ENCODE measurements at places on chromosomes 2 and 18. TPM values are rescaled to one million over a fixed set of nuclear protein-coding genes. Genes with fewer than 3 reads are reported as not detected.
A peak's percentile ranks its signal among the peaks of the same experiment; 100 is the strongest.

DNA sequence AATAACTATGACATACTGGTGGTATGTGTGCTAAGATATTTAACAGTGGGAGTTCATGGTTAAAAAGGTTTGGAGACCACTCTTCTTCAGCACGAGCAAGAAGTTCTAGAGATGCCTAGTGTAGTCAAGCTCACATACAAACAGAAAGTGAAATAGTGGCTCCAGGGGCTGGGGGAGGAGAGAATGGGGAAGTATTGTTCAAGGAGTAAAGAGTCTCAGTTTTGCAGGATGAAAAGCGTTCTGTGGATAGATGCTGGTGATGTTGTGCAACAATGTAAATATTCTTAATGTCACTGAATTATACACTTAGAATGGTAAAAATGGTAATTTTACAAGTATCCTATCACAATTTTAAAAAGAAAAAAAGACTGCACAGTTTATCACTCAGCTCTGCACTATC is 29.0 kb upstream of the EPAS1 start:
- no peaks in the 10 kb centered on the region for H3K27me3 ChIP-seq
- no peak overlapping the region for H3K27ac ChIP-seq
- H3K36me3 ChIP-seq, result no peaks in the 10 kb centered on the region
- peaks cover 10% of the 10 kb centered on the region for H3K4me1 ChIP-seq
- DNase-seq, result peak; percentile 14

DNA sequence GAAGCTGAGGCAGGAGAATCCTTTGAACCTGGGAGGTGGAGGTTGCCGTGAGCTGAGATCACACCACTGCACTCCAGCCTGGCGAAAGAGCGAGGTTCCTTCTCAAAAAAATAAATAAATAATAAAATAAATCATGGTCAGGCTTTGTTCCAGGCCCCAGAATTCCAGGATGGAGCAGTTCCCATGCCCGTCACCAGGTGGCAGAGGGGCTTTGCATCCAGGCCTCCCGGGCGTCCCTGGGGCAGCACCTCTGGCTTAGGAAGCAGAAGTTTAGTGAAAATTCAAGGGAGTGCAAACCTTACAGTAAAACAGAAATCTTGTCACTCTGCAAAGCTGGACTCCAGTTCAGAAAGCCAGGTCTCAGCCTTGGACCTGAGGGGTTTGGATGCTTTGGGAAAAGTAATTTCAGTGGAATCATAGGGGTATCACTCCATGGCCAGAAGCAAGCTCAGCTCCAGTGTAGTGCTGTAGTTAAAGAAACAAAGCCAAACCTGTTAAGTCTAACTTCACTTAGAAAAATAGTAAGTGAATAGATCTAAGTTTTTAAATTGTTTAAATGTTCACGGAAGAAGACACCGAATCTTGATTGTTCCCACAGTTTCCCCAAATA is 512.7 kb downstream of the CMPK2 start:
- H3K27me3 ChIP-seq, result peaks cover 5% of the 10 kb centered on the region
- no peak for DNase-seq
- no peak overlapping the region for H3K4me3 ChIP-seq

DNA sequence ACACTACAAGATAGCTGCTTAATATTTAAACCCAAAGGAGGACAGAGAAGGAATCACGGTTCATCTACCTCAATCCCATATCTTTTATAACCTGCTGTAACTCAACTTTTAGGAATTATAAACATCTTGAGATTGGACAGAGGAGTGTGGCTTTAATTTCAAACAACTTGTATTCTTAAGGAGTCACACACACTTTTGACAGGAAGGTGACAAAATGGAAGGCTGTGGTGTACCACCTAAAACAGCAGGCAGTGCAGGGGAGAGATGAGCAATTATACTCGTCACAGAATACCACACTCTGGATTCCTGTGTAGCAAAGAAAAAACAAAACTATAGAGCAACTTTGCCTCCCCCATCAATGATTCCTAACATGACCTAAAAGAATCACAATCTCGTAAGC is 194.8 kb downstream of the ZEB2 start:
- DNase-seq, result no peak
- H3K27me3 ChIP-seq, result no peaks in the 10 kb centered on the region
- no peak overlapping the region for H3K4me3 ChIP-seq

GRCh38 chr18:68362907-68363306 is 352.0 kb downstream of the TMX3 start:
- no peaks in the 10 kb centered on the region for H3K36me3 ChIP-seq
- H3K27me3 ChIP-seq, result no peaks in the 10 kb centered on the region
- no peak overlapping the region for H3K4me3 ChIP-seq
- no peak overlapping the region for H3K27ac ChIP-seq
- no peaks in the 10 kb centered on the region for H3K4me1 ChIP-seq

DNA sequence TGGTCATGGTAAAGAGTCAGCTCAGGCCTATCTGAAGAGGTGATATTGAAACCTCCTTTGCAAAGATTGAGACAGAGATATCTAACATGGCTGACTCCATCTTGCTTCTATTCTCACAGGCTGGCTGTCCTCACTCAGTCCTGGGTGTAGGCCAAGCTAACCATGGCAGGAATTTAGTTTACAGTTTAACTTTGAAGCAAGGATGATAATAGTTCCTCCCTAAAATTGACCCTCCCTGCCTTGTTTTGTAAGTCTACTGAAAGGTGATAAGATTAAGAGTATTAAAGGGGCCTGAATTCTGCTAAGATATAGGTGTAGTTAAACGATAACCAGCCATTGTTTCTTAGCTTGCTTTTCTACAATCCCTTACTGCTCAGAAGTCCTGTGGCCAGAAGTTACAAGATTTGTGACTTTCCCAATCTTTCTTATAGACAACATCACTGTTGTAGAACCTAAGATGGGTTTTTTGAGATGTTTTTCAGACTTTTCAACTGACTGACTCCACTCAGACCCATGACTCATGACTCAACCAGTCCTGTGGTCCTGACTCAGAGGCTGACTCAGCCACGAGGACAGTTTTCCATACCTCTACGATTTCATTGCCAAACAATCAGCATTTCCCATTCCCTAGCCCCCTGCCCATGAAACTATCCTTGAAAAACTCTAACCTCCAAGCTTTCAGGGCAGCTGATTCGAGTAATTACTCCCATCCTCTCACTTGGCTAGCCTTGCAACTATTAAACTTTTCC is 195.7 kb upstream of the SESTD1 start:
- no peak for DNase-seq
- no peak overlapping the region for H3K4me3 ChIP-seq
- peaks cover 22% of the 10 kb centered on the region for H3K27me3 ChIP-seq
- peaks cover 7% of the 10 kb centered on the region for H3K36me3 ChIP-seq

DNA sequence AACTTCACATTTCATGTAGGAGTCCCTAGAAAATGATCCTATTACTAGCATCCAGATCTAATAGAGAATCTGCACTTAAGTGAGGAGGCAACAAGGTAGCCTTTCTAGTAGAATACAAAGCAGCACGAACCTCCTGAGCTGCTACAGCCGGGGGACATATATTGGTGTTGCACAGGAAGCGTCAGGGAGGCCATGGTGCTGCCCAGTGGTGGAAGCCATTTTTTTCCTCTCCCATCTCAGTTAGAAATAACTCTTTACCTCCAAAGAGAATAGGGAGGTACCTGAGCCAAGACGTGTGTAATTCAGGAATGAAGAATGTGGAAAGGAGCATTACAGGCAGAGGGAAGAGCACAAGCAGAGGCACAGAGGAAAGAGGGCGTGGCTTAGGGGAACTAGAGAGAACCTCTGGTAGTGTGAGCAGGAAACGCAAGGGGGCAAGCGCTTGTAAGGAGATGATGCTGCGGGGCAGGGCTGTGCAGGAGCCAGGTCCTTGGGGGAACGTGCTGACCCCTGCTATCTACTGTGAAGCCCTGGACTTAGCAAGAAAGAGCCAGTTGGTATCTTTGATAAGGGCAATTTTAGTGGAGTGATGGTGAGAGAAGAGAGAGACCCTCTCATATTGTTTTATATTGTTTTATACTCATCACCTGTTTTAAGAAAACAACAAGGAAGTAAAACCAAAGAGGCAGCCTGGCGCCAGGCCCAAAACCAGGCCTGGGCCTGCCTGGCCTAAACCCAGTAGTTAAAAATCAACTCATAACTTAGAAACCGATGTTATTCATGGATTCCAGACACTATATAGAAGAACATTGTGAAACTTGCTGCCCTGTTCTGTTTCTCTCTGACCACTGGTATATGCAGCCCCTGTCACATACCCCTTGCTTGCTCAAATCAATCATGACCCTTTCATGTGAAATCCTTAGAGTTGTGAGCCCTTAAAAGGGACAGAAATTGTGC is 50.0 kb upstream of the TTC39C start:
- H3K36me3 ChIP-seq, result no peaks in the 10 kb centered on the region
- H3K4me3 ChIP-seq, result peak overlapping the region; percentile 49
- no peaks in the 10 kb centered on the region for H3K27me3 ChIP-seq
- peaks cover 54% of the 10 kb centered on the region for H3K4me1 ChIP-seq

DNA sequence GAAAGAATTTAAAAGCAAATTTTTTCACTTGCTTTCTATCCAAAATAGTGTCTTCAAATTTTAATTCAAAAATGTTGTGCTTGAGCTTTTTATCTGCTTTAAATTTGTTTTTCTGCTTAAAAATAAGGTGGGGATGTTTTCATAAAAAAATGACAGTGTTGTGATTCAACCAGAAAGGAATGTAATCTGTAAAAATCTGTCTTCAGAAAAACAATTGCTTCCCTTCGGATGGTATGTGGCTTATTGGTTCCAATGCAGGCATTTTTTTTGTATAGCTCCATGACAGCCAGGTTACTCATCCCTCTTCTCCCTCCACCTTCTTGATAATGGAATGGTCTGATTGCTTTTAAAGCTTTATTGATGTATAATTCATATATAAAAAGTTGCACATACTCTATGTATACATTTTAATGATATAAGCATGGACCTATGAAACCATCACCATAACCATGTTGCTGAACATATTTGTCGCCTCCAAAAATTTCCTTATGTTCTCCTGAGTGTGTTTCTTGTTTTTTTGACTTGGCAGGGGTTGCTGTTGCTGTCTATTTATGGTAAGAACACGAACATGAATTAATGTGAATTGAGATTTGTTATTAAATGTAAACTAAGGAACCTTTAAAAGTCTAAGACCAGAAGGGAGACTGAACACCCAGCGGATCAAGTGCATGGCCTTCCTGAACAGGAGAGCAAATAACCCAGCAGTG is 363.7 kb upstream of the SPHKAP start:
- H3K27me3 ChIP-seq, result no peaks in the 10 kb centered on the region
- no peak overlapping the region for H3K27ac ChIP-seq
- no peak for DNase-seq
- H3K4me1 ChIP-seq, result no peaks in the 10 kb centered on the region
- no peak overlapping the region for H3K4me3 ChIP-seq

DNA sequence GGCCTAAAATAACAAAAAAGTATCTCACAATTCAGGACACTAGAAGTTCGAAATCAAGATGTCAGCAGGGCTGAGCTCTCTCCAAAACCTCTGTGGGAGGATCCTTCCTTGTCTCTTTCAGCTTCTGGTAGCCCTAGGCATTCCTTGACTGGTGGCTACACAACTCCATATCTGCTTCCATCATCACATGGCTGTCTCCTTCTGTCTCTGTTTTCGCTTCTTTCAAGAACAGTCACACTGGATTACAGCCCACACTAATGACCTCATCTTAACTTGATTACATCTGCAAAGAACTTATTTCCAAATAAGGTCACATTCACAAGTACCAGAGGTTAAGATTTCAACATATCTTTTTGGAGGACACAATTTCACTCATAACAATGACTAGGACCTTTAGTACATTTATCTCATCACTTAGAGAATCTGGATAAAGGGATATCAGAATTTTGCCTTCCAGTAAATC is 275.2 kb downstream of the IRS1 start:
- no peak overlapping the region for H3K4me3 ChIP-seq
- no peaks in the 10 kb centered on the region for H3K4me1 ChIP-seq
- no peaks in the 10 kb centered on the region for H3K27me3 ChIP-seq
- H3K36me3 ChIP-seq, result no peaks in the 10 kb centered on the region
- H3K27ac ChIP-seq, result no peak overlapping the region

Gene SFT2D3
- polyA plus RNA-seq, result 2.8 TPM

Measured in naive B cell (primary cell).